GM23248 (cell line): ENCODE measurements at places on chromosomes 12 and 14. TPM values are rescaled to one million over a fixed set of nuclear protein-coding genes. Genes with fewer than 3 reads are reported as not detected.

- H3K27ac ChIP-seq: peak overlapping the region; percentile 74
- DNase-seq: peak; percentile 96
Measured at GRCh38 chr14:75711796-75712211, 50.8 kb downstream of the TTLL5 start.

DNA sequence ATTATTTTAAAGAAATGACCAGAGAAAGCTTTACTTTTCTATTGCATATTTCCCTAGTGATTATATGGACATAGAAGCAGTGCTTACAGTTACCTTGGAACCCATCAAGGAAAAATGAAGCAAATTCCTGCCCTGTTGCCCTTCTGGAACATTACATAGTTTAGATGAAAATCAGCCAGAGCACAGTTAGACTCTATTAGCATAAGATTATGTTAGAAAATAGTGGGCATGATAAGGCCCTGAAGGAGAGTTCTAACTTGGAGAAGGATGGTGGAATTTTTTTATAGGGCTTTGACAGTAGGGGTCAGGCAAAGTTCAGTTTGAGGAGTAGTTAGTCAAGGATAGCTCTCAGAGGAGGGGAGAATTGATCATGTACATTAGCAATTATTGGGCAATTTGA, 74.3 kb downstream of the FUT8 start:
- no peak overlapping the region for H3K27ac ChIP-seq
- no peak overlapping the region for H3K4me3 ChIP-seq
- no peak for DNase-seq
- H3K4me1 ChIP-seq: peaks cover 17% of the 10 kb centered on the region
- no peaks in the 10 kb centered on the region for H3K27me3 ChIP-seq
- H3K36me3 ChIP-seq: no peaks in the 10 kb centered on the region

DNA sequence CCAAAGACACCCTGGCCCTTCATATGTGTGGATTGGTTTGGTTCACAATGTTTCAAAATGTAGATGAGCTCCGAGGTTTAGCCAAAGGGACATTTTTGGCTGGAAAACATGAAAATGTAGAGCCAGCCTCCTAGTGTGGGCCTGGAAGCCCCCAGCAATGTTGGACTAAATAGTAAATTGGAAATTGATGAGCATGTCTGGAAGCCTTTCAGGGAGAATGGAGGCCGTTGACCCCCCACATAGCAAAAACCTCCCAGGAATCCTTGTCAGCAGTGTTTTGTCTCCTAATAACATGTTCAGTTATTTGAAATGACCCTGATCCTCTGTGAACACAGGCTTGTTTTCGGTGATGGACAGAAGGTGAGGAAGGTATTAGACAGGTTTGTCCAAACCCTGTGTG, 65.1 kb upstream of the TBX3 start:
- H3K36me3 ChIP-seq: no peaks in the 10 kb centered on the region
- no peak overlapping the region for H3K27ac ChIP-seq
- H3K4me3 ChIP-seq: no peak overlapping the region
- no peaks in the 10 kb centered on the region for H3K27me3 ChIP-seq
- DNase-seq: no peak
- H3K4me1 ChIP-seq: no peaks in the 10 kb centered on the region

GRCh38 chr14:23321572-23322547, 603 bp downstream of the PABPN1 start:
- H3K27ac ChIP-seq: peak overlapping the region; percentile 91
- H3K36me3 ChIP-seq: peaks cover 33% of the 10 kb centered on the region
- H3K4me3 ChIP-seq: peak overlapping the region; percentile 86

GRCh38 chr14:61502459-61503093, 181.2 kb downstream of the PRKCH start:
- H3K4me3 ChIP-seq: no peak overlapping the region
- no peak overlapping the region for H3K27ac ChIP-seq
- H3K4me1 ChIP-seq: peaks cover 19% of the 10 kb centered on the region
- no peaks in the 10 kb centered on the region for H3K27me3 ChIP-seq

RDH5 gene
- 15.4 and 27.2 TPM in 2 replicates for total RNA-seq

KIF5A gene
- under 0.01 and 0.11 TPM in 2 replicates for total RNA-seq
